ENCODE measurements at places on chromosomes 7 and 10.

GRCh38 chr10:98266647-98267046 lies 1.3 kb downstream of the LOXL4 start:
- no peak for DNase-seq

DNA sequence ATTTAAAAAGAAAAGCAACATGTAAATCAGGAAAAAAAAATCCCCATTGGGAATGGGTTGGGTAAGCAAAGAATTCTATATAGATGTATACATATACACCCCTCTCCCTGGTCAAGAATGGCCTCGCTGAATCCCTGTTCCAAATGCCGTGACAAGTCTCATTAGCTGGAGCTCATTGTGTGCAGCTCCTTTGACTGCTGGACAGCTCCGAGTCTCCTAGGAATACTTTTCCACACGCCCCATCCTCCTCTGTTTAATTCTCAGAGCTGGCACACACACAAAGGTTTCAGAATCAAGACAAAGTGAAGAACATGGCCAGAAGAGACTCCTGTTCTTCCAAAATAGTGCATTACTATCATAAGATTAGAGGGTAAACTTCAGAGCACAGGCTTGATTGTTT lies 130.9 kb upstream of the MKLN1 start:
- no peak for DNase-seq

GRCh38 chr10:131902211-131902610 lies 1.4 kb downstream of the PPP2R2D start:
- DNase-seq, result no peak

- DNase-seq, result no peak
Measured at GRCh38 chr10:7449063-7449695, 38.3 kb upstream of the SFMBT2 start.

DNA sequence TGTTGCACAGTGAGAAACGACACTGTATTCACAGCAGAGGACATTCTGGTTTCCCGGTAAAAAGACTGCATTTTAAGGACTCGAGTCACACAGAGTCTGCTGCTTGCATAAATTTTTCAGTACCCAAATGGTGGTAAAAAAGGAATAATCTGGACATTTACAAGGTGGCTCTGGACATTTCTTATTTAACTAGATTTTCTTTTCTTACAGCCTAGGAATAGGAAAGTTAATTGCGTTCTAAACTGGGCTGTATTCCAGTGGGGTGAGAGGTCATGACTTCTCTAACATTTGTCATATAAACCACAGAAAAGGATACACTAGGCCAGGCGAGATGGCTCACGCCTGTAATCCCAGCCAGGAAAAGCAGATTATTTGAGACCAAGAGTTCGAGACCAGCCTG lies 237.5 kb upstream of the KLF6 start:
- no peak for DNase-seq

DNA sequence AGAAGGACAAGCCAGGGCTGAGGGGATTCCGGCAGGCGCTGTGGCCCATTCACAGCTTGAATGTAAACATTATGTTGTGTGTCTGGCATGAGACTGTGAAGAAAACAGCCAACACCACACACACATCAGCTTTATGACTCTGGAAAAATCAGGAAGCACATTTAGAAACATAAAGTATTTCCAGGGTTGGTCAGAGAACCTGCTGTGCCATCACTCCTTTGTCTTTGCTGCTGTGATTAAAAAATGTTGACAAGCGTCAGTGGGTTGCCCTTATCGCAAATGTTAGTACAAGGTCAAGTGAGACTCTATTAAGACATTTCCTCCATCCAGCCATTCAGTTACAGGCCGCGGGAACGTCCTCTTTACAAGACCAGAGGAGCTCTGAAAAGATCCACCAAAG lies 95.4 kb downstream of the TAX1BP1 start:
- no peak for DNase-seq

DNA sequence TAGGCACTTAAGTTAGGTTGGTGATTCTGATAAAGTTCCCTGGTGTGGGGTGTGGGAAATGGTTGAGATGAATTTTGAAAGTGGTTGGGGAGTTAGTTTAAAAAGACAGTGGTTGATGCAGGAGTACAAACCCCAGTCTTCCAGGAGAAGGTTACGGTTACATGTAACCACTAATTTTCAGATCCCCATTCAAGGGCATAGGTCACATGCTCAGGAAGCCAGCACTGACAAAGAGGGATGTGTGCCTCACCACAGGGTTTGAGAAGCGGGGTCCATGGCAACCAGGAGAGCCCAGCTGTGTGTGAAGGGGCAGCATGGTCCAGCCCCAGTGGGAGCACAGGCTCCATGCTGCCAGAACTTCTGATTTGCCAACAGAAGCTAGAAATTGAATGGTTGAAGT lies 144.2 kb downstream of the MDFIC start:
- no peak for DNase-seq

GRCh38 chr7:117673839-117674238 lies 194.0 kb downstream of the CFTR start:
- DNase-seq, result no peak

All from cortex of kidney (tissue), 1 donor.